ENCODE measurements at places on chromosomes 1 and 21.

DNA sequence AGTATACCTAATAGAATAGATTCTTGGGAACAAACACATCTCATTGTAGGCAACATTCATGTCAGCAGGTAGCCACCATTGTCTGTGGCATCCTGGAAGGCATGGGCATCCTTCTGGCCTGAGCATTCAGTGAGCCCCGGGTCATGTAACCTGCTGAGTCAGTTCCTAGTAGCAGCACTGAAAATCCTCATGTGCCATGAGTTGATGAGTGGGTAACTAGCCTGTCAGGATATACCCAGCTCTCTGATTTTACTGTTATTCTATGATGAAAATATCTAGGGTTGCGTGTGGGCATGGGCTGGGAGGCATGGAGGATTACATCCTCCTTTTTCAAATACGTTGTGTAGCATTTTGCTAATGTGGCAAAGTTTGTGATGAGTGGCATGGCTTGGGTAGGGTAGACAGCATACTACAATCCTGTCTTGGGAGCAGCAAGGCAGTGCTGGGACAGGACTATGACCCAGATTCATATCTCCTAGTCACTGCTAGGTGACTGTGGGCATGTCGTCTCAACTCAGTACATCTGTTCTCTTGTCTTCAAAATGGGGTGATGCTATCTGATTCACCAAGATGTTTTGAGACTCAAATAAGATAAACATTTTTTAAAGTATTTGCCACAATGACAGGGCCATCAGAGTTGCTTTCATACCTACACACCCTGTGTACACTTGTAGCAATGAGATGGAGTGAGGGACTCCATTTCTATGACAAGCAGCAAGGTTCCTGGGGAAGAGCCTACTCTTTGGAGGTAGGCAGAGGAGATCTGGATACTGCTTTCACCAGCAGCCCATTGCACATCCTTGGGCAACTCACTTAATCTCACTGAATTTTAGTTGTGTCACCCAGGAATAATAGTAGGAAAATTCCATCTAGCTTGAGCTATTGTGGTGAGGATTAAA lies 62.5 kb downstream of the CD58 start:
- no peak for DNase-seq

DNA sequence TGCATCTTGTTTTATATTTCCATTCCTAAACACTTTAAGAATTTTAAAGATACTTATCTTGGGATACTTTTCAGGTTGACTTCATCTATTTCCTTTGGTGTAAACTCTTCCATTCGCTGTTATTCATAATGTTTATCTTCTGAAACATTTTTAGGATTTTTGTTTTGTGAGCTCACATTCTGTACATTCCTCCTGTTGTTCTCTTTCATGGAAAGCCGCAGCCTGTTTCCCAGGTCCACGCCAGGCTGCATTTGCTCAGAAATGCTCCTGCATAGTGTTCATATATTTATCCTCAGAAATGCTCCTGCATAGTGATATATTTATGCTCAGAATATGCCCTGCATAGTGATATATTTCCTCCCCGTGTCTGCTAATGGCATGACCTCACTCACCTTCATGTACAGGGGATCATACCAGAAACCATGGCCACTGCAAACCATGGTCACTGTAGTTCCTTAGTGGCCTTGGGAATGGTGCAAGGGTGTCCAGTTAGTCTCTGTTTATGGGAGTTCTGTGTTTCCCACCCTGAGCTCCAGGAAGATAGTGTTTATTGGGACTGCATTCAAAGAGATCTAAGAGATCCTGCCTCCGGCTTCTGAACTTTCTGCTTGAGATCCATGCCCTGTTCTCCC lies 153.9 kb upstream of the GREM2 start:
- DNase-seq = no peak

DNA sequence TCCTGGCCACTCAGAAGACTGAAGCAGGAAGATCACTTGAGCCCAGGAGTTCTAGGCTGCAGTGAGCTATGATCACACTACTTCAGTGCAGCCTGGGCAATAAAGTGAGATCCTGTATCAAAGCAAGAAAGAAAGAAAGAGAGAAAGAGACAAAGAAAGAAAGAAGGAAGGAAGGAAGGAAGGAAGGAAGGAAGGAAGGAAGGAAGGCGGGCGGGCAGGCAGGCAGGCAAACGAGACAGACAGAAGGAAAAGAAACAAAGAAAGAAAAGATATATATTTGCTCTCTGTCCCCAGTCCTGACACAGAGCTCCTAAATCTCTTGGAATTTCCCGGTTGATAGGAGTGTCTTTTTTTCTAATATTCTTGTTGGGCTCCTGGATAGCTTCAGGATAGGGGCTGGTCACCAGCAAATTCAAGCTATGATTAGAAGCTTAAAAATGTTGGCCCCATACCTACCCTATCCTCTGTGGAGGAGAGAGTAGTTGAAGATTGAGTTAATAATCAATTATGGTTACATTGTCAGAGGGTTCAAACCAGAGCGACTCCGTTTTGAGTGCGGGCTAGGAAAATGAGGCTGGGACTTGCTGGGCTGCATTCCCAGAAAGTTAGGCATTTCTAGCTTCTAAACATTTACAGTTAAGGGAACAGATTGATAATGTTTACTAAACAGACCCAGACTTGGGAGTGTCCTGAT lies 3.3 kb upstream of the MIGA1 start:
- DNase-seq = no peak

DNA sequence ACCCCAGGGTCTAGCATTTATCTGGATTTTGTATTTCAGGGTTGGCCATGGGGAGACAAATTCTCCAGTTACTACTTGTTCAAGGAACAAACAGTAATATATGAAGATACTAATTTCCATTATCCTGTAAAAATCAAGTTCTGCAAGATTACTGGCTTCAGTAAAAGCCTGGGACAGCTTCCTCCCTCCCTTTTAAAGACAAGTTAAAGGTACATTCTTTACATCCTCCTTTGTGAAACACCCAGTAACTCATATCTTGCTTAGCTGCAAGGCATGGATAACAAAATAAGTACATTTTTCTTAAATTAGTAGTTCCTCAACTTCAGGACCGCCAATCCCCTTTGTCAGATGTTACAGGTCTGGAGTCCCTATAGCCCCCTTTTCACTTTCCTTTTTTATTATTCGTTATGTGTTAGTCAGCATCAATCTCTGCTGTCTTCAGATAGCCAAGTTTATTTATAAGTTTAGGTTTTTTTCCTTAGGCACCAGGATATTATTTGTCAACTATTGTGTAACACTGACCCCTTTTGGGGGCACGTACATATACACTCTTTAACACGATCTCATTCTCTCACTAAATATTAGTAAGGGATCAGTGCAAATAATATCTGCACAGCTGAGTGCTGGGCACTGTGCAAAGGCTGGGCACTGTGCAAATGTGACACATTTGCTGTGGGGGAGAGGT lies 9.8 kb downstream of the ERRFI1 start:
- no peak for DNase-seq

GRCh38 chr1:222417264-222417663 lies 130.6 kb downstream of the HHIPL2 start:
- DNase-seq = no peak

- peak; percentile 94 for DNase-seq
Observed at GRCh38 chr1:1371364-1371745, 3.7 kb downstream of the AURKAIP1 start.

- DNase-seq = no peak
Observed at GRCh38 chr1:233045588-233045987, 95.2 kb downstream of the NTPCR start.

DNA sequence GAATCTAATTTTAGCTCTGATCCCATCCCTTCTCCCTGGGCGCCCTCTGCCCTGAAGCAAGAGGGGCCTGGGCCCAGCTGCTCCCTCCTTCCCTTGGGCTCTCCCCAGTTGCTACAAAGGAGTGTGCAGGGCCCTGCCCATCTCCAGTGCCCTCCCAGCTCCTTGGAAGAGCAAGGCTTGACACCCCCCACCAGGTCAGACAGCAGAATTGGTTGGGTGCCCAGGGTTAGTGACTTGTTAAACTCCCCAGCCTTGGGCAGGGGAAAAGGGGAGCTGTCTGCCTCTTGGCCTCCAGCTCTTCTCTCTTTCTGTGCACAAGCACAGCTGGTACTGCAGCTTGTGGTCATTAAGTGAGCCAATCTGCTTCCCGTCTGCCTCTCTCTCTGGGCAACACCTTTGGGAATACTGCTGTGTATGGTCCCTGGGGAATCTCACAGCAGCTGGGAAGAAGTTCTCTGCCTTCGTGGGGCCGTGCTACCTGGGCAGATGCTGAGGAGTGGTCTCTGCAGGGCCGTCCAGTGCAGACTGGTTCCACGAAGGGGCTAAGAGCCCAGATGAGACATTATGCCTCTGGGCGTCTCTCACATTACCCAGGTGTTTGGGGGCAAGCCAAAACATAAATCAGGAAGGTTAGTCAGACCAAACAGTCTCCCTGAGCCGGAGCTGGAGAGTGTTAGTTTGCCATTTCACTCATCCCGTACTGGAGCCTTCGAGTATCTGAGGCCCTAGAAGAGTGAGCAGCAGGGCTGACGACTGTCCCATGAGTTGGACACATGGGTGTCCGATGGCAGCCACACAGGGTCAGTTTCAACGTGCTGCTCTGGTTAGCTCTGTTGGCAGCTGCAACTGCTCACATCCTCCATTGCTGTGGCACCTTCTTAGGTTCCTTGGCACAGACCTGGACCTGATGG lies 37.3 kb downstream of the TMEM53 start:
- no peak for DNase-seq

DNA sequence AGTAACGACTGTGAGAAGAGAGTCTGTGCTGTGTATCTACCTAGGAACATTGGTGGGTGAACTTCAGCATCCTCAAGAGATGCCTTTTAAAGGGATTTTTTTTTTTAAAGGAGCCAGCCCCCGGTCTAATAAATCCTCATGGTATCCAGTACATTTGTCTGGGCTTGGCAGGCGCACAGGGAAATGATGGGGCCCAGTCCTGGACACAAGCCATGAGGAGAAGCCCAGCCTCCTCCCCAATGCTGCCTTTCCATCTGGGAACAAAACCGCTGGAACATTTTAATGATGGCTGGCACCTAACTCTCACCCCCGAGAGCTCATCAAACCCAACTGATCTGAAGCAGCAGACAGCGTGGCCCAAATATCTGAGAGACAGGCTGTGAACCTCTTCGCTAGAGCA lies 64.2 kb downstream of the ACOT7 start:
- DNase-seq = no peak

DNA sequence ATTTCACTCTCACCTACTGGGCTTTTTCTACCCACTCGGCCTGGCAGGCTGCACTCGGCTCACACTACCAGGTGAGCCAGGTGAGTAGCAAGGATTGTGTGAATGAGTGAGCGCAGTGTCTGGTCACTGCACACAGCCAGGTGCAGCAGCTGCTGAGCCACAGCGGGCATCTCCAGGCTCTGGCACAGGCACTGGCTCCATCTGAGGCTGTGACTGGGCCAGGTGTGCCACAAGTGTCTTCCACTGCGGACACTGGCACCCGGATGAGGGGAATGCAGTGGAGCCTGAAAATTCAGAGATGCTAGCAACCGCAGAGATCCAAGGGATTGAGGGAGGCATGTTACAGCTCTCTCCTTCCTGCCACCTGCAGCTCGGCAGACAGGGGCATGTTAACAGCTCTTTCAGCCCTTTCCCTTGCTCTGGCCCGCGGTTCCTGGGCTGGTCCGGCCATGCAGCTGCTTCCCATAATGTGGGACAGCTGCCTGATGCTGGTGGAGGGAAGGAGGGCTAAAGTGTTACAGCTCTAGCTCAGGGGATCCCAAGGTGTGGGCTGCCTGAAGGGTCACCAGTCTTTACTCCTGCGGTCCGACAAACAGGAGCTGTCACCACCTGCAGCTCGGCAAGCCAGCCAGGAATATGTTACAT lies 1038.3 kb downstream of the AMY1C start:
- DNase-seq = no peak

- no peak for DNase-seq
Observed at GRCh38 chr1:222443566-222443965, 104.3 kb downstream of the HHIPL2 start.

GRCh38 chr1:17251701-17252376 lies 2.9 kb downstream of the PADI3 start:
- no peak for DNase-seq

DNA sequence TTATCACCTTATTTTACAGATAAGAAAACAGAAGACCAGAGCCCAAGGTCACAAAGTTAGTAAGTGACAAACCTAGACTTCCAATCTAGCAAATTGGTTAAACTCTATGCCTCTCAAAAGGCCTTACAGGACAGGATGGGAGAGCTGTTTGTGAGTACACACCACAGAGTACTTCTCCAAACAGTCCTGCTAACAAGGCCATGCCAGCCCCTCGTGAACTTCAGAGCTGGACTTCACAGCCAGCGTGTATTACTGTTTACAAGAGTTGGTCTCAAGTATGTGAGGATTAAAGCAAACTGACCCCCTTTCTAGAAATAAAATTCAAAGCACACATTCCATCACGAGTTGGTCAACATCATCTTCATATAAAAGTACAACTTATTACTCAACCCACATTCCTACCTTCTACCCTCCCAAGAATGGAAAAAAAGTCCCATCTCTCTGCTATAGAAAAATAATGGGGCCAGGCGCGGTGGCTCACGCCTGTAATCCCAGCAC lies 19.8 kb upstream of the UBR4 start:
- no peak for DNase-seq

DNA sequence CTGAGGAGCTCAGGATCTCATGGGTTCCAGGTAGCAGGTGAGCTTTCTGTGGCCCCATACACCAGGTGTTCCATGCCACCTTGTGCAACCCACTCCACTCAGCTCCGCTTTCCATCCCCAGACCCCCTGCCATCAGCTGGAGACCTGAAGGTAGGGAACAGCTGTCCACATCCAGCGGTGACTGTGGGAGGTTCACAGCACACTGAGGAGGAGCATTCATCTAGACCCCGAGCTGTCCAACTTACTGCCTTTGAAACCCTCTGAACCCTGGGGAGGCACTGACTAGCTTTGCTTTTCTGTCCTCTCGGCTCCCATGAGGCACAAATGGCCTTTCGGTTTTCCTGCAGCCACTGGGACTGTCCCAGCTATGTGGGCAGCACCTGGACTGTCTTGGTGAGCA lies 27.9 kb upstream of the ABCG1 start:
- DNase-seq = no peak

DNA sequence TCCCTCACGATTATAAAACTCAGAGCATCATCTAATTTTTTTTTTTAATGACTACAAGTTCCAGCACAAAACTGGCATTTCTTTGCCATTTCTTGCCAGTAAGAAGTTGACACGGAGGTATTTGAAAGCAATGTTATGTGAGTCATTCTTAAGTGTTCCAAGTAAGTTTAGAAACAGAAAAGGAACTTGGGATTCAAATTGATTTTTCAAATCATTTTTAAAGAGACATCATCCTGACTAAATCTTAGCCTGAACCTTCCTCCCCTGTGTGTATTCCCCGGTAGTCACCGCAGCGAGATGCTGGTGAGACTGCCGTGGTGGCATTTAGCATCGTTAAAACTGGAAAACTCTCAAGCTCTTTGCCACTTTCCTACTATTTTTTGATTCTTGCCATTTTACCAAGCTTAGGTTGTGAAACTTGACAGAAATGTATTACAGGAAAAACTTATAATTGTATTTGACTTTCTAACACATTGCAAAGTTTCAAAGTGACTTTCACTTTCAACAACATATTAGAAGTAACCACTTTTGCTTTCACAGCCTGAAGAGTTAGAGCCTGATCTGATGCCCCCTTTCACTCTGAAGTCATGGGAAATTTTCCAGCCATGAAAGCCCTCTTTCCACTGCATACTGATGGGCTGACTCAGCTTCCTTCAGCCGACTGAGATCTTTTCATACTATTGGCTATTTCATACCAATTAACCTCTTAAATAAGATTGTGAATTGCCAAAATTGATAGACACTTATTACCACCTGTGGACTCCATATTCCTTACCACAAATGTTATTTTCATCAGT lies 61.4 kb downstream of the OLFML2B start:
- no peak for DNase-seq

All from central memory CD4-positive, alpha-beta T cell (primary cell).